ENCODE measurements at places on chromosomes 4 and X.

DNA sequence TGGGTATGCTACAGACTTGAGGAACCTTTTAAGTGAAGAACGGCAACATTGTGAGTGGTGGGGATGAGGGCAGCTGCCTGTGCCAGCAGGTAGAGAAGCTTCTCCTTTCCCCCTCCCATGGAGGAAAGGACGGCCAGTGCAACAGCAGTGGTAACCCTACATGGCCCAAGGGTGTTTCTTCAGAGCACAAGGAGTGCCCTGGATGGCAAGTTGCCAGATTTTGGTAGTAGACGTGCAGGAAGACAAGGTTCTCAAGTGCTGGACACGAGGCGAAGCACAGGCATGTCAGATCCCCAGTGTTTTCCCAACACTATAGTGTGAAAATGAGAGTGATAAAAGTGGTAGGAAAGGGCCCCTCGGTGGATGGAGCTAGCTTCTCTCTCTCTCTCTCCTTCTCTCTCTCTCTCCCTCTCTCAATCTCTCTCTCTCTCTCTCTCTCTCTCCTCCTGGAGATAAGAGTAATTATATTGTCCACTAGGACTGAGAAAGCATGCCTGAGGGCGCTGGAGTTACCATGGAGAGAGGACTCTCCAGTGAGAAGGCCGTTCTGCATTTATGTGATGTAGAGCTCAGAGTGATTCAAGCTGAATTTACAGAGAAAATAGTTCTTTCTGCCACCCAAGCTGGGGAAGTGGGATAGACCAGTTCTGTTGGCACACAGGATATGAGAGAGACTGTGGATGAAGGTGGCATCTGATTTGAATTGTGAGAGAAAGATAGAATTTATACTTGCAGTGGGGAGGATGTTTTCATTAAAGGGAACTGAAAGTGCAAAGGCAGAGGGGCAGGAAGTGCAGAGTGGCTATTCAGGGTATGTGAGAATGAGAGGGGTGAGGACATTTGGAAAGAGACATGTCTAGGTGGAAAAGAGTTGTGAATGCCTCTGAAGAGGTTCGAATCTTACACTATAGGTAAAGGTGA, 25.7 kb upstream of the TRPC3 start:
- DNase-seq = peak; percentile 50

DNA sequence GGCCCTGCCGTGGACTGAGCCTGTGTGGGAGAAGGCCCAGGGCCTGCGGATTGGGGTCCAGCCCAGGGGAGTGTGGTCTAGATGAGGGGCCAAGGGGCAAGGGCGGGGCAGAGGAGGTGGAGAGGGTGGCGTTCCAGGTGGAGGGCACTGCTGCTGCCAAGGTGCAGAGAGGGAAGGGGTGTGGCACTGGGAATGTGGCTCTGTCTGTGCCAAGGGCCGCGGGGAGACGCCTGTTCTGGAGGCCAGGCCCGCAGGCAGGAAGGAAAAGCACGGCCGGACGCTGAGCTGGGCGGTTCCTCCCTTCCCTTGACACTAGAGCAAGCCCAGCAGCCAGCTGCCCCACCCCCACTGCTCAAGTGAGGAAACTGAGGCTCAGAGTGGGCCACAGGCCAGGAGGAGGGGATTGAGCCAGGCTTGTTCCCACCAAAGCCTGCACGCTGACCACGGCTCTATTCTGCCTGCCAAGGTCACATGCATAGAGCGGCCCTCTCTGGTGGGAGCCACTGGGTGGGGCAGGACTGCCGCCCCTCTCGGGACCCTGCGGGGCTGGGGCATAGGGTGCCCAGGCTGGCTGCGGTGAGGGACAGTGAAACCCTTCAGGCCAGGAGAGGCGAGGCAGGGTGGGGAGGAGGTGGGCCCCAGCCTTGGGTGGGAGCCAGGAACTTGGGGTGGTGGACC, 13.0 kb downstream of the SH3BP2 start:
- DNase-seq = peak; percentile 40

GRCh38 chr4:106909486-106910188, 126.5 kb downstream of the DKK2 start:
- no peak for DNase-seq

DNA sequence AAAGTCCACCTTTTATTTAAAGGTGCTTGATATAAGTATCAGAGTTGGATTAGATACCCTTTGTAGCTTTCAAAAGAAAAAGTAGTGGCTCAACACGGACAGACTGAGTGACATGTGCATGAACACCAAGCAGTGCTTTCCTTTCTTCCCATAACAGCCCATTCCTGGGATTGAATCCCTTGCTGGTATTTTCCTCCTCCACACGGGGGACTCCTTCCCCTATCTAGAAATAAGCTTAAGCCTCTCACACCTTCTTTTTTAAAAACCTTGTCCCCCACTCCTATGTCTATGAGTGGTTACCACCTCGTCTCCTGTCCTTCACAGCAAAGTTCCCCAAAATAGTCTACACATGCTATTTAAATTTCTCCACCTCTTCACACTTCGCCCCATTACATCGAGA, 5.1 kb downstream of the AP1S2 start:
- DNase-seq = peak; percentile 10

- DNase-seq = no peak
Measured at GRCh38 chr4:186838295-186838694, 114.6 kb upstream of the FAT1 start.

DNA sequence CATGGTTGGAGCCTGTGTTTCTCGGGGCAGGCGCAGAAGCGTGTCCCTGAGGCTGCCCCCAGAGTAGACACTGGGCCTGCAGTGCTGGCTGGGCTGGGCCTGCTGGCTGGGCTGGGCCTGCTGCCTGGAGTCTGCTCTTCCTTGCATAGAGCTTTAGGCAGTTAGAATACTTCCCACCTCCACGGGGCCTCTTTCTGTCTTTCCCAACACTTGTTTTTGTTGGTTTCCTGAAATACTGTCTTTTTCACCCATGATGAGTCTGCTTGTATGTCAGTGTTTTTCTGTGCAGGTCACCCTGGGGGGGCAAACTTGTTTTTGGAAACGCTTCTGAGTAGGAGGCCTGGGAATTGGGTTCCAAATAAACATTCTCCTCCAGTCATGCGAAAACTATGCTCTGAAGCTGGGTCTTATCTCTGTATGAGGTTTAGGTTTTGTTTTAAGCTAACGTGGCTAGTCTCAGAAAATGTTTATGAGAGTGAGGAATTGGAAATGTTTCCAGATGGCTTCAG, 32.2 kb downstream of the TRMT44 start:
- no peak for DNase-seq

GRCh38 chrX:106619797-106620196, 8.0 kb downstream of the RADX start:
- peak; percentile 25 for DNase-seq

GRCh38 chr4:185128272-185129119, 14.6 kb upstream of the SLC25A4 start:
- DNase-seq = peak; percentile 60

- no peak for DNase-seq
Measured at GRCh38 chr4:135177321-135177720, 975.7 kb upstream of the PABPC4L start.
